ENCODE measurements at places on chromosomes 5 and 9.

- DNase-seq = no peak
These were observed 138.4 kb downstream of the MAPKAP1 start for GRCh38 chr9:125568621-125569020.

DNA sequence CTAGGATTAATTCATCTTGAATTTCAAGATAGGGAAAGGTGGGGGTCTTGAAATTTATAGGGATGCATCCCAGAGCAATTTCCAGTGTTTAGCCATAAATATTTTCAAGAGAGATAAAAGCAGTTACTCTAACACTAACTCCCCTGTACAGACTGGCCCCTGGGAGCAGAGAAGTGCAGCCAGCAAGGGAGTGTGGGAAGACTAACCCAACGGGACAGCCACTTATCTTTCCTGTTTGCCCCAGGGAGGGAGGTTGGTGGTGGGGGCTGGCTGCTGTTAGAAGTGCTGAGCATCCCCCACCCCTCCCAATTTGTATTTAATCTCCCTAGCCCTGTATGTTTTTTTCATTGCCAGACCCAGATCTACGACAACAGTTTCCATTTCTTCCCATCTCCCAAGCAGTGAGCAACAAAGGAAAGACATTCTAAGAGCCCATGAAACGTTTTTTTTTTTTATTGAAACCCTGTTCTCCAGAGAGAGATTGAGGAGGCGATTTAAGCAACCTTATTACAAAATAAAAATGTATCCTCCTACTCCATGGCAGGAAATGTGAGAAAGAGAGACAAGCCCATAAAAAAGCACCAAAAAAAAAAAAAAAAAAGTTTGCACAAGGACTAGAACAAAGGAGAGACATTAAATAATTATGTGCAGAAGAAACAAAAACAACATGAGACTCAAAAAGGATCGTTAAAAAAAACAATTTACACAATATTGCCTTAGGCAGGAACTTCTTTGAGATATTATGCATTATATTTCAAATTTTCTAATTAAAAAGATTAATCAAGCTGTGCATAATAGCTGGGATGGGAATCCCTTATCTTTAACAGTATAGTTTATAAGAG is 343.4 kb downstream of the ARHGEF28 start:
- no peak for DNase-seq

GRCh38 chr5:111552896-111553295 is 40.6 kb upstream of the STARD4 start:
- no peak for DNase-seq

GRCh38 chr9:99031319-99031718 is 73.6 kb upstream of the TGFBR1 start:
- no peak for DNase-seq

GRCh38 chr9:135120249-135120648 is 32.8 kb downstream of the OLFM1 start:
- no peak for DNase-seq

DNA sequence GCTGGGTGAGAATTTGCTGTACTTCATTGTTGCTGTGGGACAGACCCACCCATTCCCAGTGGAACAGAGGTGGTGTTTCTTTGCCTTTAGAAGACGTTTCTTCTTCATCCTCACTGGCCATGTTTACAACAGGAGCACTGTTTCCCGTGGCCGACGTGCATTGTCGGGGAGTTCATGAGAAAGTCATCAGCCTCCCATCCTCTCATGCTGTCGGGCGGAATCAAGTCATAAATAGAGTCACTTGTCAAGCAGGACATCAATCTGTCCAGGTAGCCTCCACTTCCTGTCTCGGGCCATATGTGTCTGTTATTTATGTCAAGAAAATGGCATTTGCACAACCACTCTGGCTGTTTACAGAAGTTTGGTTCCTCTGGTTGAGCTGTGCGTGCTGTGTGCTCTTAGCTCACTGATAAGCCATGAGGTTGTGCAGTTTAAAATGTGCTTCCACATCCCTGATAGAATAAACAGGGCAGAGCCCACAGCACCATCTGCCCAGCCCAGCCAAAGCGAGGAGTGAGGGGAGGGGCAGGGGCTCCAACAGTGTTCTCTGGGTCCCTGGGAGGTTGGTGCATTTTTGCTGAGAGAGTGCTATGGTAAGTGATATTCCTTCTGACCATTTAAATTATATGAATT is 401.9 kb upstream of the IRX2 start:
- DNase-seq = no peak
